ENCODE measurements at places on chromosomes 6 and 20.

GRCh38 chr6:119240257-119241110 is 109.1 kb downstream of the MAN1A1 start:
- DNase-seq, result no peak

GRCh38 chr6:125431971-125432370 is 130.2 kb upstream of the HDDC2 start:
- DNase-seq, result no peak

DNA sequence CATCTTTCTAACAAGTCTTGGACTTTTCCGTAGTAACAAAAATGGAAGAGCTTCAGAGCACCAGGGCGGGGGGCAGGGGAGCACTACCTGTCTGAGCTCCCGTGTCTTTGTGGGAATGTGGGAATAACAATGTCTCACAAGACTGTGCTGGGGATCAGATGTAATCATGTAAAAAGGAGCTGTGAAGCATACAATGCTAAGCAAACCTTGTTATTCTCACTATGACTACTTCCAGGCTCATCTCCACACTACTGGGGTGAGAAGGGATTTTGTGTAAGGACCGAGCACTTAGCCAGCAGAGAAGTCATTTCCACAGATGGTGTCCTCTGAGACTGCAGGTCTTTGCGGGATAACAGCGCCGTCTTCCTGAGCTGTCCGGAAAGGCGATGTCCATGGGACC is 27.1 kb downstream of the PRR18 start:
- no peak for DNase-seq

GRCh38 chr6:147642458-147642857 is 134.0 kb downstream of the SAMD5 start:
- no peak for DNase-seq

- DNase-seq, result no peak
These were observed 63.8 kb upstream of the CD83 start for GRCh38 chr6:14053811-14054210.

DNA sequence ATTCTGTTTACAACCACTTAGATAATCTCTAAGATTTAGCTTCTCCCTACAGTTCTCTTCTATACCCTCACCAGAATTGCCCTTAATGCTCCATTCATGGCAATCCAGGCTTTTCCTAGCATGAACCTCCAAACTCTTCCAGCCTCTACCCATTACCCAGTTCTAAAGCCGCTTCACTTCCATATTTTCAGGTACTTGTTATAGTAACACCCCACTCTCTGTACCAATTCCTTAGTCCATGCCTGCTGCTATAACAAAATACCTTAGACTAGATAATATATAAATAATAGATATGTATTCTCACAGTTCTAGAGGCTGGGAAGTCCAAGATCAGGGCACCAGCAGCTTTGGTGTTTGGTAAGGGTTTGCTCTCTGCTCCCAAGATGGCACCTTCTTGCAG is 16.5 kb upstream of the TRERF1 start:
- no peak for DNase-seq

DNA sequence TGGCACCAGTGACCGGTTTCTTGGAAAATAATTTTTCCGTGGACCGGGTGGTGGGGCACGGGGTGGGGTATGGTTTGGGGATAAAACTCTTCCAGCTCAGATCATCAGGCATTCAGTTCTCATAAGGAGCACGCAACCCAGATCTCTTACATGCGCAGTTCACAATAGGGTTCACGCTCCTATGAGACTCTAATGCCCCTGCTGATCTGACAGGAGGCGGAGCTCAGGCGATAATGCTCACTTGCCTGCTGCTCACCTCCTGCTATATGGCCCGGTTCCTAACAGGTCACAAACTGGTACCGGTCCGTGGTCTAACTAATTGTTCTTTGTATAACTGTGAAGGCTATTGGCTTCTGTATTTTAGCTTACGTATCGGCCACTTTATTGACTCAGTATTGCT is 51.7 kb downstream of the VSTM2L start:
- no peak for DNase-seq

DNA sequence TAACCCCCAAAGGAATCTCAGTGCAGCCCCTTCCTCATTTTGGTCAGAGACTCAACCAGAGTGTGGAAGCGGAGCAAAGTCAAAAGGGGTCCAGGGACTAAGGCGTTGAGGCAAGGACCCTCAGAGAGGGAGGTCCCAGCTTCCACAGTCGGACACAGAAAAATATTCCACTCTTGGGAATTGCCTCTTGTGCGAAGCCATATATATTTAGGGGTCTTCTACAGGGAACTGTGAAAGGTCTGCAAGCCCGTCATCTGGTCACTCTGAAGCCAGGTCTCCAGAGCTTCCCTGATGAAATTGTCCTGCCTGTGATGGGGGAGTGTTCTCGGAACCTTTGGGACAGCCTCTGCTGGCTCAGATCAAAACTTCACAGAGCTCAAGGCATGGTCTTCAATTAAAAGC is 160.8 kb downstream of the TBXT start:
- no peak for DNase-seq

GRCh38 chr6:11228935-11229654 is 3.4 kb downstream of the NEDD9 start:
- no peak for DNase-seq

Data from RCC 7860 (cell line).